ENCODE measurements at places on chromosomes 12 and 14.

GRCh38 chr12:124170760-124171159 lies 124.1 kb upstream of the RFLNA start:
- no peak for DNase-seq

- no peak for DNase-seq
Observed at GRCh38 chr12:4951601-4952000, 41.9 kb downstream of the KCNA1 start.

DNA sequence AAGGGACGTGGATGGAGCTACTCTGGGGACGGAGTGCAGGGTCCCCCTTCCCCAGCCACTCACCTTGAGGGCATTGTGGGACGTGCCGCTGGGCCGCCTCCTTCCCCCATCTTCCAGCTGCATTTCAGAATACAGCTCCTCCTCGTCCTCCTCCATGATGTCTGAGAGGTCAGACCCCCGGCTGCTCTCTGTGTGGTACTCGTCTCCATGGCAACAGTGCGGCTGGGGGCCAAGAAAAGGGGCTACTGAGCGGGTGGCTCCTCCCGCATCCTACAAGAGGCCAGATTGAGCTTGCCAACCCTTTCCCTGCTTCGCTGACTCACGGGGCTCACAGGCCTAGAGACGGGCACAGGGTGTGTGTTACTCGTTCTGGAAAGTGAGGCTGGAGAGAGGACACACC lies 90.4 kb downstream of the PIWIL1 start:
- no peak for DNase-seq

- DNase-seq, result no peak
Observed at GRCh38 chr14:101232340-101233020, 328.8 kb upstream of the DIO3 start.

DNA sequence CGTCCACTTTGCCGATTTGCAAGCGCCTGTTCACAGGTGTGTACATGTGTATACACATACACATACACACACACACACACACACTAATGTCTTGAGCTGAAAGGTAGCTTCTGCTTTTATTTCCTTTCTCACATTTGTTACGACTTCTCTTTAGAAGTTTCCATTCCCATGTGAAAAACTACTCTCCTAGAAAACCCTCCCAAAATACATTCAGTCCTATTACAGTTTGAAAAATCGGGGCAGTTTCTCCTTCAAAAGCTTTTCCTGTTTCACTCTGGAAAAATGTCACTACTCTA lies 3.9 kb downstream of the BLTP3B start:
- no peak for DNase-seq

GRCh38 chr12:132167611-132168310 lies 23.5 kb downstream of the NOC4L start:
- no peak for DNase-seq

- no peak for DNase-seq
Observed at GRCh38 chr12:131422744-131423143, 288.1 kb upstream of the SFSWAP start.

GRCh38 chr14:46581036-46581671 lies 70.4 kb downstream of the RPL10L start:
- no peak for DNase-seq
